ENCODE measurements at places on chromosomes 2 and 18. TPM values are rescaled to one million over a fixed set of nuclear protein-coding genes. Genes with fewer than 3 reads are reported as not detected.

Gene MYO5B
- 11.2 TPM for total RNA-seq

- DNase-seq: no peak
Measured at GRCh38 chr2:43117521-43118143, 108.8 kb downstream of the ZFP36L2 start.

Gene LYG2
- total RNA-seq: not detected

GRCh38 chr2:206255003-206255402 is 19.5 kb upstream of the ZDBF2 start:
- DNase-seq: no peak

DNA sequence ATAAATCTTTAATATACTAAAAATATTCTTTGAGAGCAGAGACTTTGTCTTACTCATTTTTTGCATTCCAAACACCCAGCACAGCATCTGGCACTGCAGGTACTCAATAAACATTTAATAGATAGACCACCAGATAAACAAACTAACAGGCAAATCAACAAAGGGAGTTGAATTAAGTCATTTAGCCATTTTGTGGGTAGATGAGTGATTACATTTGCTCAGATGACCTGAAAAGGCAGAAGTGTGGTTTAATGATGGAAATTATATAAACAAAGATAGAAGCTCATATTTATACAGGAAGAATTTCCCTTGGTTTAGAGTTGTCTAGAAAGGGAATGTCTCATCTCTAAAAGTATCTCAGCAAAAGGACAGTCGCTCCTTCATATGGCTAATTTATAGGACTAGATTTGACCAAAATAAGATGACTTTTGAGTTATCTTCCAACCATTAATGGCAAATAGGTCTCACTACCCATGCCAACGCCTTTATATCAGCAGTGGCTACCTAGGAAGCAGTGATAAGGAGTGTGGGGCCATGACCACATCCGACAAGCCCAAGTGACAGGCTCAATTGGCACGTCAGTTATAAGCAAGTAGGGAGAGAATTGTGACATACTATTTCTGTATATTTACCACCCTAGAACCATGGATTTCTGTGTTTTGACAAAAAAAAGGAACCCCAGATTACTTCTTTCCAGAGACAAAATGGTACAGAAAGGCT is 173.5 kb downstream of the ATAD2B start:
- no peak for DNase-seq
